Frontal cortex (tissue), 4 donors: ENCODE measurements at places on chromosomes 1 and 21.

GRCh38 chr1:229170274-229170673 lies 100.6 kb upstream of the RAB4A start:
- no peak for DNase-seq

- DNase-seq, result no peak
Measured at GRCh38 chr1:221756830-221757551, 15.1 kb upstream of the DUSP10 start.

DNA sequence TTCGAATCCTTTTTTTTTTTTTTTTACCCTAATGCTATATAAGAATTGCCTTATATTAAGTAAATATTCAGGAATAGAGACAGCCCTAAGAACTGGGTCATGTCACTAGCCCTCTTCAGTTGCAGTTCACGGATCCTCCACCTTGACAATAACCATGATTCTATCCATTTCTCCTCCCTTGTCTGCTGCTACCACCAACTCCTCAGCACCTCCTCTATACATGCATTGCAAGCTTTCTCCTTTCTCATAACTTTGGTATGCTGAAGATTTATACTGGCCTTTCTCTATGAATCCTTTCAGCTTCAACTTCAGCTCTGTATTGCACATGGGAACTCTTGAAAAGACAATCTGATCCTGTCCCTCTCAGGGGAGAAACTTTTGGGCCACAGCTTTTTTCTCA lies 14.3 kb upstream of the DR1 start:
- no peak for DNase-seq

- no peak for DNase-seq
Measured at GRCh38 chr1:244962130-244962529, 97.8 kb upstream of the HNRNPU start.

GRCh38 chr1:26856181-26856580 lies 6.8 kb upstream of the SFN start:
- DNase-seq, result no peak

GRCh38 chr1:183891158-183891856 lies 86.4 kb downstream of the RGL1 start:
- DNase-seq, result no peak

DNA sequence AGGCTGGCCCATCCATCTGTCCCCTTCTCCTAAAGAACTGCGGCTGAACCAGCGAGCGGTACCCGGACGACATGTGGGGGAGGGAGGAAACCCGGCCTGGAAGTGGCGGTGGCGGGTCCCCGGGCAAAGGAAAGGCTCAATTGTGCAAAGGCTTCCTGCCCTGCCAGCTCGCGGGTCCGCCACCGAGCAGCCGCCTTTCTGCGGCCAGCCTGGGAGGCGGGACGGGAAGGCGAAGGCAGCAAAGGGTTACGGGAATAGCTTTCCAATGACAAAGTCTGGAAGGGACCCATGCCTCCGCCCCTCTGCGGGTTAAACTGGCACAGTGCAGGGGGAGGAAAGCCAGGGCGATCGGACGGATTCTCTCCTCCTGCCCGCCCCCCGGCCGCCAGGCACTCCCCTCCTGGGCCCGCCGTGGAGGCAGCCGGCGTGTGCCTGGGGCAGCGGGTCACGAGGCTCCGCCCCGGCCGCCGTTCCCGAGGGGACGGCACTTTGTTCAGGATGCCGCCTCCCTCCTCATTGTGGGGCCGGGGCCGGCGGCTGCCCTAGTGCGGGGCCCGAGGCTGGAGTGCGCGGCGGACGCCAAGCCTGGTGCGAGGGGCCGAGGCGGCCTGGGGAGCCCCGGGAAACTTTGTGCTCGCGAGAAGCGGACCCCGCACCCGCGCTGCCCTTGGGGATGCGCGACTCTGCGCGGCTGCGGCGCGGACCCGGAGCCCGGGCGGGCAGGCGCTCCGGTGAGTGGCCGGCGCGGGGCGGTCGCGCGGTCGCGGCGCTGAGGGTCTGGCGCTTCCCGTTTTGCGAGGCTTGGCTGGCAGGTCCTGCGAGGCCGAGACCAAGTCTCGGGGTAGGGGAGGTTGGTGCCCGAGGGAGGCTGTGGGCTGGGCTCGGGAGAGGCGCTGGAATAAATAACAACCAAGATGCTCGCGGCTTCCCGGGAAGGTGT lies at the start of gene NAV1:
NAV1 (plus strand) TSS at position 516 of the 940 bp plus-strand sequence. CDS start 83,758 bp downstream, outside the sequence.
- DNase-seq, result peak; percentile 78

- no peak for DNase-seq
Measured at GRCh38 chr1:203751051-203751450, 13.9 kb upstream of the LAX1 start.

GRCh38 chr1:53599481-53599880 lies 139.5 kb downstream of the GLIS1 start:
- DNase-seq, result no peak

DNA sequence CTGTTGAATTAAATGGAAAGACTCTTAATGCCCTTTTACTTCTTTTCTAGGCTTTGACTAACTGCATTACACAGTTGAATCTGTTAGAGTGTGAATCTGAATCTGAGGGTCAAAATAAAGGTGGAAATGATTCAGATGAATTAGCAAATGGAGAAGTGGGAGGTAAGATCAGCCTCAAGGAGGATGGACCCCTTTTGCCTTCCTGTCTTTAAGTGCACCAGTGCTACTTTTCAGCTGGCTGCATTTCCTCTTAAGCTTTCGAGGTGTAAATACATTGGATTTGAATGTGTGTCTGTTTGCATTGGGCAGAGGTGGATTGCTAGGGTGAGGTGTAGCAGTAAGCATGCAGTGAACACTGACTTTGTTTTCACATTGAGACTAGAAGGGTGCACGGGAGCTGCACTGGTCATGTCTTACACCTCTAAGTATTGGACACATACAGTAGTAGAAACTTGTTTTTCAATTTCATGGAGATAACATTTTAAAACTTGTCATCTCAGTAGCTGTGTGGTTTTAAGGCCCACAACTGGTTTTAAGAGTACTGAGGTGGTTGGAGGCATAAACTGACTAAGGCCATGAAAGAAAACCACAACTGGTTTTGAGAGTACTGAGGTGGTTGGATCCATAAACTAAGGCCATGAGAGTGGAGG lies 35.4 kb downstream of the MIA3 start:
- DNase-seq, result no peak

- no peak for DNase-seq
Measured at GRCh38 chr21:37259426-37259825, 7.7 kb downstream of the VPS26C start.

DNA sequence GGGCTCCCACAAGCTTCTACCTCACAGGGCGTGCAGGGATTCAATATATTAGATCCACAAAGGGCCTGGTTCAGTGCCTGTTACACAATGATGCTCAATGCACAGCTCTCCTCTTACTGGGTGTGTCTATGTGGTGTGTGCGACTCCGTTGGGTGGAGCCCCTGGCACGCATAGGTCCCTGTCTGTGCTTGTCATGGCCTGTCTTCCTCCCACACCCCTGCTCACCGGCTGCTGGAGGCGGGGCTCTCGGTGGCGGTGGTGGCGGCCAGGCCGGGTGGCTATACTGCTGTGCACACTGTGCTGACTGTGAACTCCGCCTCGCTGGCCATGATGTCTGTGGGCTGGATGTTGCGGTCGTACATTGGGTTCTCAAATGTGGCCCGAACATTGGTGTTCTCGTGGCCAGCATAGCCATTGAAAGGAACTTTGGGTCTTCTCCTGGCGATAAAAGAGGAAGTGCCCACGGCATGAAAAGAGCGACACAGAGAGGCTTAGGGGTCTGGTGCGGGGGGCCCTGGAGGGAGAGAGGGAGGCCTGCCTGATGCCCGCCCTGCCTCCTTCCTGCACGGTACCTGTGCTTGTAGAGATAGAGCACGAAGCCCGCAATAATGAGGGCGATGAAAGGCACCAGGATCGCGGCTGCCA lies 46.9 kb downstream of the ZSCAN20 start:
- DNase-seq, result no peak

DNA sequence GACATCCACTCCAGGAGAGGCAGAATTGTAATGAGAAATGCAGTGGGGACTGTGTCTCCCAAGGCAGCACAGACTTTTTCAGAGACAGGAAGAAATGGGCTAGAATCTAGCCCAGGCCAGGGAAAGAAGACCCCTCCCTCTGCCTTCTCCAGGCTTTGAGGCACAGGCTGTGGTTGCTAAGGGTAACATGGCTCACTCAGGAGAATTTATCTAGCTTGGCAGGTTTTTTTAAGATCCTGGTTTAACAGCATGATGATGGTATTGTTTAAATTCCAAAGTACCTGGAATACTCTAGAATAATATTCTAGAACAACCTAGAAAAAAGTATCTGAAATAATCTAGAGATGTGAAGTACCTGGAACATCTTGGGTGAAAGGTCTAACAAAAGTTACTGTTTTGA lies 125.6 kb downstream of the URB2 start:
- DNase-seq, result no peak

- no peak for DNase-seq
Measured at GRCh38 chr1:174134003-174134659, 25.2 kb upstream of the RABGAP1L start.

DNA sequence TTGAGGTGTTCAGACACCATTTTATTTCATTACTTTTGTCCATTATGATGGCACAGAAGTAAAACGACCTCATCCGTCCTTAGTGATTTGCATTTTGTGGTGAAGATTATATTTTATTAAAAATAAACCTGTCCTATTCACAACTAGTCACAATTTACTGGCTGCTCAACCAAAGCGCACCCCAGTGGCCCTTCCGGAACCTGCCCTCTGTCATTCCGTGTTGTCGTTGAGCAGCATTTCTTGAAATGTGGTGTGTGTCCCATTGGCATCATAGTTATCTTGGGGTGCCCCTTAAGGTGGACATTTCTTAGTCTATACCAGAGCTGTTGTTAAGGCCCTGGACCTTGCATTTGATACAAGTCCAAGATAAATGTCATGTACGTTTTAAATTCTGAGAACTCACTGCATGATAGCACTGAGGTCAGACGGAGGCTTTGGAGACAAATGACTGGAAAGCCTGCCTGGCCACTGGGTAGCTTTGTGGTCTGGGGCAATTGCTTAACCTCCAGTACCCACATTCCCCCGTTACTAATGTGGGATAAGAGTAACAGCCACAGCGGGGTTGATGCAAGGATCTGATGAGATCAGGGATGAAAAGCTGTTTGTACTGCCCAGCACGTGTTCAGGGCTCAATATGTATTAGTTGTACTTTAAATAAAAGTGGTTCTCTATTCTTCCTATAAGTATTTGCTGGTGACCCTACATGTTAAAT lies 36.2 kb downstream of the BACH1 start:
- no peak for DNase-seq

DNA sequence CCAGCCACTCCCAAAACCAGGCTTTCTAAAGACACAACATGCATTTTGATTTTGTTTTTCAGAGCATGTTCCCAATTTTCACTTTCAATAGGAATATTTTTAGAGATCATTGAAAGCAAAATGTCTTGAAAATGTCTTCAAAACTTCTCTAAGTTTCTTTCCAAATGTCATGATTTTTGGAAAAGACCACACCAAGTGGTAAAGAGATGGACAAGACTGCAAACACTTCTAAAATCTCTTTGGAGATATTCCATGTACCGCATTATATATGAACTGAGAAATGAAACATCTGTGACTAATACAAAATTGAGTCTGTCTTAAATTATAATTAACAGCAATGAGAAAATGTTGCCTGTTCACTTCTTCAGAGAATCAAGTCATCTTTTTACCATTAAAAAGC lies 418.0 kb upstream of the PKN2 start:
- DNase-seq, result no peak

GRCh38 chr1:53158900-53159299 lies 16.5 kb upstream of the SLC1A7 start:
- no peak for DNase-seq

- DNase-seq, result no peak
Measured at GRCh38 chr1:170326186-170326585, 180.4 kb downstream of the NTMT2 start.

- no peak for DNase-seq
Measured at GRCh38 chr21:24832961-24833360, 774.3 kb downstream of the MRPL39 start.

DNA sequence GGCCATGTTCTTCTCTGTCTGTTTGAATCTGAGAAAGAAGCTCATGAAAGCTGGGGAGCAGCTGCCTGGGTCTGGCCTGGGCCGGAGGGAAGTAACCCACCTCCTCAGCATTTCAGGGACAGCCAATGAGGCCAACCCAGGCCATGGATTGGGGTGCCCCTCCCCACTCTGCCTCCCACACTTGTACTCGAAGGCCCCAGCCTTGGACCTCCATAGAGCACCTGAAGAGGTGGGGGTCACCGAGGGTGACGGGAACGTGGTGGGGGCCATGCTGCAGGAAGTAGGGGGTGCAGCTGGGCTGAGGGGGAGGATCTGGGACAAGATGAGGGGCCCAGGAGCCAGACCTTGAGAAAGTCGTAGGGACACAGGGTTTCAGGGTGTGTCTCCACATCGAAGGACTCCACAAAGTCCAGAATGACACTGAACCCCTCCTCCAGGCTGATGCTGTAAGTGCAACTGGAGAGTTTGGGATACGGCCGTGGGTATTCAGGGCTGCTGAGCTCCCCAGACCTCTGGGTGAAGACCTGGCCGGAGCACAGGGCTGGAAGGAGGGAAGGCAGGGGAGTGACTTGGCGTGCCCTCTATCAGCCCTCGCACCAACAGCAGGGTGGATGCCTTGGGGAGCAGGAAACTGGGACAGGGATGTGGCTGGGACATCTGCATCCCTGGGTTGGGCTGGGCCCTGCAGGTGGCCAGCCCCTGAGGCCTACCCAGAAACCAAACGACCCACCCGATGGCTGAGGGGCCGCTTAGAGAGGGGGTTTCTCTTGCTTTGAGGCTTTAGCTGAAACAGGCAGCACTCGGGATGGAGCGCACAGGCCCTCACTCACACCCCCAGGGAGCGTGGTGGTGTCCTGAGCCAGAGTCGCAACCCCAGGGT lies 3.8 kb downstream of the MASP2 start:
- no peak for DNase-seq

- DNase-seq, result no peak
Measured at GRCh38 chr1:228341814-228342626, 64.6 kb downstream of the TRIM11 start.

GRCh38 chr1:6101826-6102531 lies 56.3 kb downstream of the KCNAB2 start:
- DNase-seq, result no peak
